ENCODE measurements at places on chromosomes 7 and 10.

DNA sequence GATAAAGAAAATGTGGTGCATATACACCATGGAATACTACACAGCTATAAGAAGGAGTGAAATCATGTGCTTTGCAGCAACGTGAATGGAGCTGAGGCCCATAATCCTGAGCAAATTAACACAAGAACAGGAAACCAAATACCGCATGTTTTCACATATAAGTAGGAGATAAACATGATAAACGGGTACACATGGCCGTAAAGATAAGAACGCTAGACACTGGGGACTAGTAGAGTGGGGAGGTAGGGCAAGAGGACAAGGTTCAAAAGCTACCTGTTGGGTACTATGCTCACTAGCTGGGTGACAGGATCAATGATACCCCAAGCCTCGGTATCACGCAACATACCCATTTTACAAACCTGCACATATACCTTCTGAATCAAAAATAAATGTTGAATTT, 113.7 kb downstream of the CSTF2T start:
- DNase-seq, result no peak

- DNase-seq, result no peak
Observed at GRCh38 chr10:129525401-129525801, 58.4 kb downstream of the MGMT start.

GRCh38 chr7:140924821-140925421, at the start of gene BRAF:
BRAF (minus strand) TSS chr7:140924929; CDS start chr7:140924703, 226 bp downstream.
- peak; percentile 86 for DNase-seq

- no peak for DNase-seq
Observed at GRCh38 chr7:106767078-106767477, 98.0 kb upstream of the PIK3CG start.

DNA sequence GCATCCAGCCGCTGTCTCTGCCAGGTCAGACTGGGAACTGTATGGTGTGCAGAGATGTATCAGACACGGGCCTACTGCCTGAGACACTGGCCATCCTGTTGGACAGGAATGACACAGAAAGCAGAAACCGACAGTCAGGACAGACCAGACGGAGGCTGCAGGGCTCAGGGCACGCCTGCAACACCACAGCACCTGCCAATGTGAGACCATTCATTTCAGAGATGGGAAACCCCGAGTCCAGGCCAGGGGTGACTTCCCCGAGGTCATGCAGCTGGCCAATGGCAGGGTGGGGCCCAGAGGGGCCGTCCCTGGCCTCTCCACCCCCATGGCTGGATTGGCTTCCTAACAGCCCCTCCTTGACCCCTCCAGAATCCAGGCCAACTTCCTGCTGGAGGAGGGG, 34.7 kb downstream of the GRID1 start:
- DNase-seq, result no peak

GRCh38 chr7:66050990-66051448, 24.6 kb upstream of the ASL start:
- DNase-seq, result no peak

DNA sequence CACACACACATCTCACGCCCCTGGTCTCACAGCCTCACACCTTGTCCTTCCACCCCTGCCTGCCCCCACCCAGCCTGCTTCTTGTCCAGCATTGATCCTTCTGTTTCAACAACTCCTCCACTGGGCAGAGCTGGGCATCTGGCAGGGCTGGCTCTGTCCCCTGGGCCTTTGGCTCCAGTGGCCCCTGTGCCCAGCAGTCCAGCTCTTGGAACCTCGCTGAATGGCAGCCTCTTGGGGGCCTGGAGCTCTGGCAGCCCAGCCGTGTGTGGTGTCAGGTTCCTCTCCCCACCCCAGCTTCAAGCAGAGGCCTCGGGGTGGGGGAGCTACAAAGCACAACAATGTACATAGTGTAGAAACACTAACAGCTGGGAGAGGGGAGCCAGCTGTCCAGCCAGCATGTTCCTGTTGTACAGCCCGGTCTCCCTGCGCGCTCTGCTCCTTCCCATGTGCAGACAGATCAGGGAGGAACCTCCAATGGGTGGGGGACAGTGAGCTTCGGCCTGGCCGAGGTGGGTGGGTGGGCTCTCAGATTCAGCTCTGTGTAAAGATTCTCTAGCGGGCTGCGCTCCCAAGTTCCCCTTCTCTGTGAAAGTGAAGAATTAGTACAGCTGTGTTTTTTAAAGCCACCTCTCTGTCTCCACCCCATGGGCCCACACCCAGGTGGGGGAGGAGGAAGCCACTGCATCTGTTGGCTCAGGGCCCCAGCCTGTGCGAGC, 19.4 kb downstream of the ZMIZ2 start:
- peak; percentile 80 for DNase-seq

GRCh38 chr10:60016794-60017193, 110.4 kb upstream of the CCDC6 start:
- DNase-seq, result no peak

- DNase-seq, result no peak
Observed at GRCh38 chr7:139455789-139456188, 27.7 kb downstream of the KLRG2 start.
